ENCODE measurements at places on chromosomes 11 and 22.

DNA sequence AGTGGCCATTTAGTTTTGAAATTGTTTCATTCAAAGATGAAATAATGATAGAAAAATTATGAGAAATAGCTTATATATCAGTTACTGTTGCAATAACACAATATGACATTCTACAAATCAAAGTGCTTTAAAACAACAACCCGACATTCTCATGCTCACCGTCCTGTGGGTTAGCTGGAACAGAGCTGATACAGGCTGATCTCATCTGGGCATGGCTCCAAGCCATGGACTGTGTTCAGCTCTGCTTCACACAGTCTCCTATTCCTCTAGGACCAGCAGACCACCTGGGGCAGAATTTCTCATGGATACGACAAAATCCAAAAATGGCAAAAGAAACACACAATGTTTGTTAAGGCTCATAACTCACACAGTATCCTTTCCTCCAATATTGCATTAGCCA lies 178.6 kb downstream of the CNTN5 start:
- DNase-seq = no peak

DNA sequence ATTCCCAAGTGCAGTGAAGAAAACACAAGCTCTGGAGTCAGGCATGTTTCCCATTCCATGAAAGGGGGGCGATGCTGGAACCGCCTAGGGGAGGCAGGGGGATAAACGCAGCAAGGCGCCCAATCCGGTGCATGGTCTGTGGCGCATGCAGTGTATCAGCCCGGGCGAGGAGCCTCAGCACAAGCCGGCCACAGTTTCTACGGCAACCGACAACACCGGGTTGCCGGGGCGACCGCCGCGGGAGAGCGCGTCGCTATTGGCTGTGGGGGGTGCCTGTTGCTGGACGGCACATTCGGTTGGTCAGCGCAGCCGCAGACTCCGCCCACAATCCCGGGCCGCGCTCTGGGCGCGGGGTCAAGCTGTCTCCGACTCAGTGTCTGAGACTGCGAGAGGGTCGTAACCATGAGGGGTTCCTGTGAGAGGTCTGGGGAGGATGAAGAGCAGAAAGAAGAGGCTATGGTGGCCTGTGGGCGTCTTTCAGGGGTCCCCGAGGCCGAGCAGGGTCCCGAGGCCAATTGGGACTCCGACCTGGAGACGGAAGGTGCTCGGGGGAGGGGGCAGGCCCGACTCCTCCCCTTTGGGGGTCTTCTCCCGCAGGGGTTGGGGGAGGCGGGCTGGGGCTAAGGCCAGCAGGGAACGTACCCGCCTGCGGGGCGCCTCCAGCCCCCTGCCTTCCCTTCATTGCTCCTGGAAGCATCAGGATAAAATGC lies at the start of gene LRRC74B:
Gene LRRC74B, plus strand, starts transcription at position 362 of the 710 bp plus-strand sequence. Its CDS starts 41 bp downstream, at position 403.
- DNase-seq = peak; percentile 84

- DNase-seq = peak; percentile 89
These were observed 3.6 kb upstream of the TBC1D22A start for GRCh38 chr22:46758867-46759290.

- no peak for DNase-seq
These were observed 74.3 kb downstream of the SCN3B start for GRCh38 chr11:123580137-123580536.

GRCh38 chr22:29359469-29359868 lies 28.9 kb downstream of the AP1B1 start:
- DNase-seq = peak; percentile 74

DNA sequence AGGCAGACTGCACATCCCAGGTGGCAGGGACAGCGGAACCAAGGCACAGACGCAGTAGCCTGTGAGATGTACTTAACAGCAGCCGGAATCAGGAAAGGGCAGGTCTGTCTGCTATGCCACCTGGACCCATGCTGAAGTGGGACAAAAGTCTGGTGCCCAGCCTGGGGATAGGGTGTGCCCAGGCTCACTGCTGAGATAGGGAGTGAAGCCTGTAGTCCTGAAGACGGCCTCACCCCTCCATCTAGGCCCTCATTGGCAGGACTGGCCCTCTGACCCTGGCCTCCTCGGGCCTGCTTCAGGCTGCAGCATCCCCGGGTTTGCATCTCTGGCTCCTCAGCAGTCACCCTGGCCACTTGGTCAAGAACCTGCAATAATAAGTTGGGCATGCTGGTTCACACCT lies 32.4 kb upstream of the TSKU start:
- DNase-seq = no peak

DNA sequence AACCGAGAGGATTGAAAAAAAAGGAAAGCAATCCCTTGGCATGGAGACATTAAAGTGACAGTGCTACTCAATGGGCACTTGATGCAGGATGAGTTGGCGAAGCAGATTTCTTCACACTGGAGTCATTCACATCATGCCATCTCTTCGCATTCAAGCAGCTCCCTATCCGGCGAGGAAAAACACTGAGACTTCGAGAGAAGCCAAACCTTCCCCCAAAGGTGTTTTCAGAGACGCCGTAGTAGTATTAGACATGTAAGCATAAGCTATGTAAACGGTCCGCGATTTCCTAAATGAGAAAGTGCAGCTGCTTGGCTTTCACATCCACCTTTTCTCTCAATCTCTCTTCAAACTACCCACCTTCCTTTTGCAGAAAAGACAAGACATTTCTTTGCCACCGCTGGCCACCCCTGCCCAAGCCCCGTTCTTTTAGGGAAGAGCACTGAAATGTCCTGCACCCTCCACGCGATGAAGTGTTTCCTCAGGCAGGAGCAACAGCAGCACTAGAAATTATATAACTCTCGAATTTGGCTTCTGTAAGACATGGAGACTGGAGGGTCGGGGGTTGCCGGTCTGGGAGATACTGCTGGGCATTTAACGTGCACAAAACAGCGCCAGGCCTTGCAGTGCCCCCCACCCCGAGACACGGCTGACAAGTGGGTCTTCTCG lies at the start of gene DLG2:
Gene DLG2, minus strand, starts transcription at position 13 of the 666 bp plus-strand sequence.
- peak; percentile 12 for DNase-seq

GRCh38 chr11:94794287-94795168 lies 26.4 kb downstream of the AMOTL1 start:
- DNase-seq = peak; percentile 64

GRCh38 chr11:120793150-120793549 lies 230.8 kb upstream of the TBCEL start:
- no peak for DNase-seq

DNA sequence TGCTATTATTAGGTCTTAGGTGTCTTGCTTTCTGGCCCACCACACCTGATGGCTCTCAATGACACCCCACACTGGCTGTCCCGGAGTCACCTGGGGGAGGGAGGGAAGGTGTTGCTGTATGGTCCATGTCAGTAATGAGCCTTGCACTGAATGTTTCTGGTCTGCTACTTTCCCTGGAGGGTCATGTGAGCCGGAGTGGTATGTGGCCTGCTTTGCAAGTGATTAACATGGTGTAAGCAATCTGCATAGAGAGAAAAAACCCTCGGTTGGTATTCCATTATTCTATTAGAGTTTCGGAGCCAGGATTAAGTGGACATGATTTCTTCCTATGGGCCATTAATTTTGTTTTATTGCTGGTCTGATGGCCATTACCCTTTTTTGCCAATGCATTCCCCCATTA lies 63.9 kb downstream of the PKNOX2 start:
- no peak for DNase-seq

- peak; percentile 66 for DNase-seq
These were observed 9.6 kb upstream of the SYT8 start for GRCh38 chr11:1825039-1825740.

DNA sequence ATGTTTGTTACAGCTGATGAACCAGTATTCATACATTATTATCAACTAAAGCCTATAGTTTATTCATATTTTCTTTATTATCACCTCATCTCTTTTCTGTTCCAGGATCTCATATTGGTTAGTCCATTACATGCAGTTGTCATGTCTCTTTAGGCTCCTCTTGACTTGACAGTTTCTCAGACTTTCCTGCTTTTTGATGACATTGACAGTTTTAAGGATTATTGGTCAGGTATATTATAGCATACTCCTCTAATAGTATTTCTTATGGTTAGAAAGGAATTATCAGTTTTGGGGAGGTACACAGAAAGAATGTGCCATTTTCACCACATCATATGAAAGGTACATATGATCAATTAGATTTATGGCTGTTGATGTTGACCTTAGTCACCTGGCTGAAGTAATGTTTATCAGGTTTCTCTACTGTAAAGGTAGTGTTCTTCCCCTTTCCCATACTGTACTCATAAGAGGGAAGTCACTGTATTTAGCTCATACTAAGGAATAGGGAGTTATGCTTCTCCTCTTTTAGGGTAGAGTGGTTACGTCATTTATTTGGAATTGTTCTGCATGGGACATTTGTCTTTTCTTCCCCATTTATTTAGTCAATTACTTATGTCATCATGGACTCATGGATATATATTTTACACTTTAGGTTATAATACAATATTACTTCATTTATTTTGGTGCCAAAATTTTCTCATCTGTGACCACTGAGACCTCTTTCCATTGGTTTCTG lies 9.4 kb upstream of the ANO3 start:
- no peak for DNase-seq

DNA sequence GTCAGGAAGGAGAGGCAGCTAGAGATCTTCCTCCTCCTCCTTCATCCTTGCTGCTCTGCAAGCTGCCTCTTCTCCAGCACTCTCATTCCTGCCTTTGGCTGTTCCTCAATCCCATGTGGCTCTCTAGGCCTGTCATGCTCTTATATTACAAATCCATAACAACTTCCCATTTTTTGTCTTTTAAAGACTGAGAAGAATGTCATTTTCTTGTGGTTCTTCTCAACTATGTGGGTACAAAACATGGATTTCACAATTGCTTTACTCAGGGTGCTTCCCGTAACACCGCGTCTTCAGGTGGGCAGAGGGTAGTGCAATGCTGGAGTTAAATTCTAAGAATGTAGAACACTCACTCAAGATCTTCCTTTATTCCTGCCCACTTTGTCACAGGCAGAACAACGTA lies 6.8 kb upstream of the CAT start:
- DNase-seq = no peak

- DNase-seq = no peak
These were observed 167.1 kb downstream of the ETS1 start for GRCh38 chr11:128420265-128420664.

DNA sequence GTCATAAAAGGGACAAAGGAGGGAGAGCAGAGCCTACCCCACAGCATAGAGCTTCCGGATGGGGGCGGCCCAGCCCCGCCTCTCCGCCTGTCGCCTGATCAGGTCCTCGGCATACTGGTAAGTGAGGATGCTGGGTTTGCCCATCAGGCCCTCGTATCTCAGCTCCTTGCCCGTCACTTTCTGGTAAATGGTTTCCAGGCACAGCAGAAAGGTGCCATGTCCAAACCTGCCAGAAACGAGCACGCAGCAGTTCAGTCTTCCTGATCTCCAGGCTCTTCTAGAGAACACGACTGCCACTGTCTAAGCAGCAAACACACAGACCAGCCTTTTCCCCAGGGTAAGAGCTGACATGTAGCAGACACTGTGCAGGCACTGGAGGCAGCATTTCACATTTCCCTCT lies 17.4 kb upstream of the TMEM121B start:
- DNase-seq = no peak

- DNase-seq = no peak
These were observed 172.4 kb upstream of the PITPNB start for GRCh38 chr22:28091486-28091885.

GRCh38 chr22:32088084-32088483 lies 45.0 kb downstream of the SLC5A1 start:
- DNase-seq = no peak

GRCh38 chr11:113178381-113179070 lies 135.9 kb upstream of the TTC12 start:
- DNase-seq = no peak

- no peak for DNase-seq
These were observed 277.6 kb upstream of the SYN3 start for GRCh38 chr22:33335611-33336279.

GRCh38 chr11:69878144-69878883 lies 59.1 kb upstream of the FGF3 start:
- DNase-seq = no peak

GRCh38 chr11:12556788-12557384 lies 117.3 kb upstream of the TEAD1 start:
- DNase-seq = peak; percentile 85

DNA sequence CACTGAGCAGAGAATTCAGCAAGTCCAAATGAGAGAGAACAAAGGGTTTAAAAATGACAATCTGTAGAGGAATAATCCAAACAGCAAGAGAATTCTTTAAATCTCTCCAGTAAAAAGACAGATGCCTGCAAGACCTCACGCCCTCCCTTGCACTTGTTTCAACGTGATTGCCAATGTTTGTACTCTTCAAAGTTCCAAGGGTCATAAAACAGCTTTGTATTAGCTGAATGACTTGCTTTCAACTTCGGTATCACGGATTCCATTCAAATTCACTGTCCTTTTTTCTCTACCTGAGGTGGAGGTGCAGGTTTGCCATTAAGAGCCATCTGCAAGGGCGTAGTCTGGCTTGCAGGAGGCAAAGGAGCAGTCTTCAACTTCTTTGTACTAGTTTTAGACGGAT lies 41.1 kb upstream of the CHRNA10 start:
- DNase-seq = no peak

- DNase-seq = no peak
These were observed 49.8 kb downstream of the DCUN1D5 start for GRCh38 chr11:103042161-103042560.

DNA sequence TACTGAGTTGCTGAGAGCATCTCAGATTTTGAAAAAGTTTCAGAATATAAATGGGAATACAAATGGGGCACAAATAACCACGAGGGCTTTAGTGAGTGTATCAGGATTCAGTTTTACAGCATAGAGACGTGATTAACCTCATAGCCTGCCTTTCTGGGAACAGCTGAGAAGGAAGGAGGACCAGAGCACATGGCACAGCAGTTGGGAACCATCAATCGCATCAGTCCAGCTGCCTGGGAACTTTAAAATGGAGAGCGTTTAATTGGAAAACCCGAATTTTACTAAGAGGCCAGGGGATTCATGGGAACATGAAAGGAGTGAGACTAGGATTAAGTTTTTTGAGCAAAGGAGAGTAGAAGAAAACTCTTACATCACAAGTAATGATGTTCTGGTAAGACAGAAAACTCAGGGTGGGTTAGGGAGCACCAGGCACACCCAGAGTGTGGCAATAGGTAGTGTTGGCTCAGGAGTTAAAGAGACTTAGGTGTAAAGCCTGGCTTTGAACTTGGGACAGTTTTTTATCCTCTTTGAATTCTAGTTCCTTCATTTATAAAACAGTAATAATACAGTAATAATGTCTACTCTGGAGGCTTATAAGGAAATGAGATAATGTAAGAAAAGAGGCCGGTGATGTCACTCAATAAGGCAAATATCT lies 40.2 kb downstream of the FZD4 start:
- no peak for DNase-seq

DNA sequence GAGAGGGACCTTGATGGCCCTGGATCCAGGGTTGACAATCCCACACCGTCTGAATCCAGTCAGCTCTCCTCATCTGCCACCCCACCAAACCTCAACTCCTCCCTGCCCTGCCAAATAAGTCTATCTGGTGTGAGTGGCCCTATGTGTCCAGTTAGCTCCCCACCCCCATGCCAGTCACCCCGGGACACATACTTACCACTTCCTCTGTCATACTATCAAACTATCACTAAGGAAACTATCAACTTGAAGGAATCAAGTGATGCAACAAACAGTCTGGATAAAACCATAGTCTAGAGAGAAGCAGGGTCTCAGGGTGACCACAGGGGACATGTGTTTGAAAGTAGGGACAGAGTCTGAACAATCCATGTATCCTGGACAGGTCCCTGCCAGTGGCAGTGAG lies 13.2 kb upstream of the CSF2RB start:
- DNase-seq = no peak
